ENCODE measurements at places on chromosomes 7 and 10. TPM values are rescaled to one million over a fixed set of nuclear protein-coding genes. Genes with fewer than 3 reads are reported as not detected.

DNA sequence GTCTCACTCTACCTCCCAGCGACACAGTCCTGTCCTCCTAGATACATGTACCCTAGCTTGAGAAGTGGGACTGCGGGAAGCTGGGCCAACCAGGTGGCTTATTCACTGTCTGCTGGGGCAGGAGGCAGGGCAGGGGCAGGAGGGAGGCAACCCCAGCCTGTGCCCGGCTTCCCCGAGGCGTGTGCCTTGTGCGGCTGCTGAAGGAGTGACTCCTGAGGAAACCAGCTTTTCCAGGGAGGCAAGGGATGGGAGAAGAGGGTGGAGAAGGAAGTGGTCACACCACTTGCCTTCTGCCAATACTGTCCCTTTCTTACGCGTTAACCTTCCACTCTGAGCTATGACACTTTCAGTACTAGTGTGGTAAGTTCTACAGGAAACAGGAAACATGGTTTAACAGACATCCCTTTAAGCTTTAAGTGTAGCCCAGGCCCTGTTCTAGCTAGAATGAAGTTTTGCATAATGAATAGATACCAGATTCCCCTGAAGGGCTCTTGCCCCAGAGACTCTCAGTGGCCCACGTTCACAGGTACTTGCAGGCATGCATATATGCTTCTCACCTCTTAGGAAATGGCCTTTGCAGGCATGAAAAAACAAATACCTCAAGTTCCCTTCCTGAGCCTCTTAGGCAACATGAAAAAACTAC, 40.6 kb downstream of the SYPL1 start:
- DNase-seq = peak; percentile 86

GRCh38 chr10:103781329-103782061, 73.9 kb downstream of the SH3PXD2A start:
- DNase-seq = peak; percentile 47

- DNase-seq = no peak
These were observed 511.0 kb upstream of the COBL start for GRCh38 chr7:51827631-51828030.

- no peak for DNase-seq
These were observed 45.4 kb downstream of the KAT6B start for GRCh38 chr10:74871595-74872382.

- no peak for DNase-seq
These were observed 41.1 kb upstream of the CPN1 start for GRCh38 chr10:100122780-100123179.

GRCh38 chr7:31052841-31053601, 913 bp downstream of the ADCYAP1R1 start:
- no peak for DNase-seq

GRCh38 chr10:63013755-63014154, 119.4 kb upstream of the NRBF2 start:
- no peak for DNase-seq

GRCh38 chr7:21414795-21415393, 13.0 kb upstream of the SP4 start:
- DNase-seq = no peak

DNA sequence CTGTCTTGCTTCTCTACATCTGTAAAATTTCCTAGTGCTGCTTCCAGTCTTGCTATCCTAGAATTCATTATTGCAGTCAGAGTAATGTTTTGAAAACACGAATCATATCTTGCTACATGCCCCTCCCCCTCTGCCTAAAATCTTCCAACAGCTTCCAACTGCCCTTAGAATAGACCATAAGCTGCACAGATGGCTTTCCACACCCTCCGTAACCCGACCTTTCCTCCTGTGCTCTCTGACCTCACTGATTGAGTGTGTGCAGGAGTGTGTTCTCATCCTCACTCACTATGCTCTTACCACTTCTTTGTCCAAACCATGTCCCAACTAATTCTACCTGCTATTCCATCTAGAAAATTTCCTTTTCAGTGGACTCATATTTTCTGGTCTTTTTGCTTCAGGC, 121.2 kb upstream of the ANKRD1 start:
- no peak for DNase-seq

DNA sequence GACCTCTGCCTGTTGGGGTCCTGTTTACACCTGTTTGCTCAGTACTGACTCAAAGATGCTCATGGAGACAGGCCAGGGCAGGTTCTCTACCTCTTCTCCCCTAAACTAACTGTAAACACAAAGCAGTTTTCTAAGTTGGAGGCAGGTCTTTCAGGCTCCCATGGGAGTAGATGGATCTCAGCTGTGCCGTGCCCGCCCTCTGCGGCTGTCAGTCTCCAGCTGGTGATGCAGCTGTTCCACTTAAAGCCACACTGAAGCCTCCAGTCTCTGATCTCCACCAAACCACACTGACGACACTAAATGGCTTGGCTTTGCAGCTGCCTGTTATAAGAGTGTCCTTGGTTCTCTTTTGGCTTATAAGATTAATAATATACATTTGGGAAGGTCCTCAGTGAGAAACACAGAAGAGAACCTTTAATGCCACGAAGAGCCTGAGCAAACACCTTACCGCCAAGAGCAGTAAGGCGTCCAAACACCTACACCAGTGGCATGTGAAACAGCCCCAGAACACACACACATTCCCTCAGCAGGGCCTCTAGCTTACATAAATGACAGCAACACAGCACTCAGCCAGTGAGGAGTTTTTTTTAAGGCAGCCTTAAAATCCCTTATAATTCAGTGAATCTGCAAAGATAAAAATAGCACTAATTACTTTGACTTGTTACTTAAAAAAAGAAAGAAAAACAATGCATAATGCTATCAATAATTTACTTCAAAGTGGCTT, 60.4 kb upstream of the KCNIP2 start:
- DNase-seq = no peak

GRCh38 chr7:18231854-18232253, 204.2 kb upstream of the PRPS1L1 start:
- DNase-seq = no peak

DNA sequence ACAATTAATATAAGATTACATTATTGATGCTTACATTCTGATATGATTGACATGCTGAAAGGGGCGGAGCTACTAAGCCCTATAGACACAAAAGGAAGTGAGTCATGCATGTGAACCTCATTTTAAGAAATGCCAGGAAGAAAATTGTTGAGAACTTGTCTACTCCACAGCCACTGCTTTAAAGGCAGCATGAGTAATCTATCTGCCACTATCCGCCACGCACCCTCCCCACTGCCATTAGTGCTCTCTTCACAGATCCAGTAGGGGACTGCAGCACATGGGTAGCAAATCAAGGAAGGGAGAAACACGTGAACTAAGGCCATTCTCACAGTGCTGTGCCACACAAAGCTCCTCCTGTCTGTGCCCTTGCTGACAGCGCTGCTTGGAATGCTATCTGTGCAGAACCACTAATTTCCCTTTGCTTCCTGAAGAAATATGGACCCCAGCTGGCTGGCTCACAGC, 524.8 kb downstream of the GRM8 start:
- no peak for DNase-seq

DNA sequence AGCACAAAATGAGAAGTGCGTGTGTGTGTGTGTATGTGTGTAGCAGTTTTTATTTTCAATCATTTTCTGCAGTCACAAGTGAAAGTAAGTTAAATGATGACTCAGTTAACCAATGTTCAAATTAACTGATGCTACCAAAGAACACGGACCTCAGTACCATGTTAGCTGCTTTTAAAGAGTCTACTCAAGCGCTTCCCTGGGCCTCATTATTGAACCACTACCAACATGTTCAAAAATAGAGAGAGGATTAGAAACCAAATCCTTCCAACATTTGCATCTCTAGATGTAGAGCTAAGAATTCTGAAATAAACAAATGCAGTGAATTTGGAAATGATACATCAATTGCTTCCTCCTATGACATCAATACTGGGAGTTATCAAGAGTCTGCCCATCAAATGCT, at the start of gene TAS2R39:
TSS of gene TAS2R39 (plus strand) at position 396 of the 400 bp plus-strand sequence. CDS start at position 396, 0 bp downstream.
- no peak for DNase-seq

DNA sequence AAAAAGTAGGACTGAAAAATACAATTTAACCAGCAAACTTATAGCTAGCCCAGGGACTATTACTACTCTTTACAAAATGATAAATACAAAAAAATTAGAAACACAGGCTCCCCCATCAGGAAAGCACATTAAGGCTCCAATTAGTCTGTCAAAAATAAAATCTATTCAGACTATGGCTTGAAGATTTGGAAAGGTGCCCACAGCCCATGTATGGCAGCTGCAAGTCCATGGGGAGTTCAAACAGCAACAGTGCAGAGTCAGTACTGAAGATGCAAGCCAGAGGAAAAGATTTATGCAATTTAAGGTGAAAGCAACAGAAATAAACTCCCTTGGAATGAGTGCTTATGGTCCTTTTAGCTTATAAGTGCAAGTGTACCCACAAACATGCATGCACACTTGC, 29.7 kb downstream of the IMMP2L start:
- DNase-seq = no peak

GRCh38 chr7:44309271-44310091, 15.9 kb downstream of the CAMK2B start:
- peak; percentile 71 for DNase-seq

DNA sequence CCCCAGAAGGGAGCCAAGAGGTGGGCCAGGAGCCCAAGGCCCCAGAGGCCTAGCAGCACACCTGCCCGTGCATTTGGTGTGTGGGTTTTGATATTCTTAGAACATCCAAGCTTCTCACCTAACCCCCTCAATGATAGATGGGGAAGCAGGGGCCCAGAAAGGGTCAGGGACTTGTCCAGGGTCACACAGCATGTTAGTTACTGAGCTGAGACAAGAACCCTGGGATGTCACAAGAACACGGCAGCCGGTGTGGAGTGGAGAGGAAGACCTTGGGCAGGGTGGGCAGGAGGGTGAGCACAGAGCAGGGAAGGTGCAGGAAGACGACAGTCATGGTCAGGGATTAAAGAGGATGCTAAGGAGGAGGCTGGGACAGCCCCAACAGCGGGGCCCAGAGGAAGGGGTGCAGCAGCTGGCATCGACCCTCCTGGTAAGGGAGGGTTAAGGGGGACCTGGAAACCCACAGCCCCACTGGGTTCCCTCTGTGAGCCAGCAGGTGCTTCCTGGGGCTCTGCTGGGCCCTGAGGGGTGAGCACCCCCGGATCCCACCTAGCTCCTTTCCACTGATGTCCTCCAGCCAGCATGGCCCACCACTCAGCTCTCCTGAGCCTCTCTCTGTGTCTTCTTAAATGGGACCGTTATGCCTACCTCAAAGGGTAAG, 44.4 kb downstream of the UNC5B start:
- no peak for DNase-seq

GRCh38 chr7:96495751-96496216, 173.9 kb upstream of the SLC25A13 start:
- no peak for DNase-seq

ZNF786 gene
- 4.9 TPM for total RNA-seq

EPO gene
- not detected for total RNA-seq

- no peak for DNase-seq
These were observed 191.1 kb upstream of the BMPER start for GRCh38 chr7:33714208-33714607.

DNA sequence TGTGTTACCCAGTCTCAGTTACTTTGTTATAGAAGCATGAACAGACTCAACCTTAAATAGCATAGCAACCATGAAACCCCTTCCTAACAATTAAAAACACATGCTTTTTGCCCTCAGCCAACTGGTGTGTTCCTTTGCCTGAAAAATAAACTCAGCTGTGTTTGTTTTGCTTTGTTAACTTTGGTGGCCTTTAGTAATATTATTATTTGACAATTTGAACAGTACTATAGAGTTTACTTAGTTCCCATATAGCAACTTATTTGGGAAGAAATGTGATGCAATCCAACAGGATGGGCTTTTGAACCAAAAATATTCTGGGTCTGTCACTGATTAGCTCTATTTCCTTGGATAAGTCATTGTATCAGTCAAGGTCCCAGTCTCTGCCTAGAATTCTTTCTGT, 22.5 kb upstream of the MKLN1 start:
- no peak for DNase-seq

DNA sequence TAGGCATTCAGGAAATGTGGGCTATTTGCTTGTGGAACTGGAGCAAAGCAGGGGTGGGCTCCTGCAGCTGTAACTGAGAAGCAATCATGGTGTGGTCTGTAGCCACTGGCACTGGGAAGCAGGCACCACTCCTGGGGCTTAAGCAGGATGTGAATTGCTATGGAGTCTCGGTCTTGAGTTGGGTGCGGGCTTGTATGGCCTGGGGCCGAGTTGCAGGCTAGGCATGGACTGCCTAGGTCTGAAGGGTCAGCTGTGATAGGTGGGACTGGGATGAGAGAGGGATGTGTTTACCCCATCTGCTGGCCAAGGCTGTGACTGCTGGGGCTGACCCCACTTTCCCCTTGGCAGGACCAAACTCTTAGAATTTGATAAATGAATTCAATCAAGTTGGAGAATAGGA, 43.0 kb downstream of the ADCY1 start:
- no peak for DNase-seq

DNA sequence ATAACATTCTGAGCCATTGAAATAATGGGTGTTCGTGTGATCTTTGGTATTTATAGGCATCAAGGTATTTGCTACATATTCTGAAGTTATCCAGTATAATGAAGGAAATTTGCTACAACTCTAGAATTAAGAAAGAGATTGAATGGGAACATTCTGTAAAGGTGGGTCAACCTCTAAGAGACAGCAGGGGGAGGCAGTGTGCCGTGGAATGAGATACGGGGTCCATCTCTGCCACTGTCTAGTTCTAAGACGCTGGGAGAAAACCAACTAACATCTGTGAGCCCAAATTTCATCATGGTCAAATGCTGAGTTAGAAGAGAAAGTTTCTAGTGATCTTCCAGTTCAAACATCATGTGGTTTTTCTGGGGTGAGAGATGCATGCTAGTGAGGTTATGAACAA, 368.9 kb downstream of the SORCS1 start:
- DNase-seq = no peak

- peak; percentile 68 for DNase-seq
These were observed 9.8 kb downstream of the SAP25 start for GRCh38 chr7:100563809-100564400.

GRCh38 chr7:31640381-31640780, 46.6 kb upstream of the PPP1R17 start:
- no peak for DNase-seq

- no peak for DNase-seq
These were observed 494.3 kb downstream of the AUTS2 start for GRCh38 chr7:70092314-70093204.

OPN4 gene
- not detected for total RNA-seq

- no peak for DNase-seq
These were observed 187.4 kb upstream of the GALNT17 start for GRCh38 chr7:70944516-70944915.

- DNase-seq = no peak
These were observed 128.5 kb downstream of the PTEN start for GRCh38 chr10:87991946-87992345.

CALML5 gene
- total RNA-seq = not detected
